Hematopoietic multipotent progenitor cell treated with erythropoietin and hydrocortisone succinate and interleukin-3 and kit ligand, for 17 days (in vitro differentiated cells): ENCODE measurements at places on chromosomes 1 and 21.

GRCh38 chr1:240914506-240914905 lies 302.6 kb upstream of the GREM2 start:
- no peak for DNase-seq

- DNase-seq: no peak
These were observed 42.7 kb downstream of the ITSN1 start for GRCh38 chr21:33684923-33685560.

GRCh38 chr21:16037421-16037955 lies 307.7 kb downstream of the USP25 start:
- DNase-seq: no peak

DNA sequence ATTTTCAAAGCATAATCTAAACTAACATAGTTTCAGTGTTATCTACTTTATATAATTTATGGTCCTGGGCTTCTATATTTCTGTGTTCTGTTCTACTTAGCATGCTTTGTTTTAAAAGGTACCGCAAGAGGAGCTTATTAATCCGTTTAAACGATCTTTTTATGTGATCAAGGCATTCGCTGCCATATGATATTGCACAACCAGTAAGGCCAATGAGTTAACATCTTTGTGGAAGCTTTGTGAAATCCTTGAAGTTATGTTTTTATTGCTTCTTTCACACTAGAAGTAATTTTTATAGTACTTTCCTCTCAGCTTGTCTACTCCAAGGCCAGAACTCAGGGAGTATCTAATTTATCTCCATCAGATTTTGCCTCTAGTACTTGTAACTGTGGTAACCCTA lies 8.9 kb downstream of the LRRC8C start:
- no peak for DNase-seq

GRCh38 chr1:24639881-24640280 lies 3.2 kb upstream of the SRRM1 start:
- DNase-seq: no peak

DNA sequence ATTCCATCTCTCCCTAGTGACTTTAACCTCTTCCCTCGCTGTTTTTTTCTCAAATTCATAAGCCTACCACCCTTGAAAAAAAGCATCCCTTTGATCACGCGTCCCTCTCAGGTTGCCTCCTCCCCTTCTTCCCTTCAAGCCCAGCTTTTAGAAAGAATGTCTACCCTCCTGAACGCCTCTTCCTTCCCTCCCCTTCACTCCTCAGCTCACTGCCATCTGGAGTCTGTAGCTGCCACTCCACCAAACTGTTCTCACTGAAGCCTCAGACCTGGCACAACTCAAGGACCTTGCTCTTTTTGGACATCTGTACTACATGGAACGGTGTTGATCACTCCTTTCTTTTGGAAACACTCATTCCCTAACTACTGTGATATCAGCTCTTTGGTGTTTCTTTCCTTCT lies 80.6 kb downstream of the SLC25A24 start:
- no peak for DNase-seq
